ENCODE measurements at places on chromosomes 7 and 10. TPM values are rescaled to one million over a fixed set of nuclear protein-coding genes. Genes with fewer than 3 reads are reported as not detected.

DNA sequence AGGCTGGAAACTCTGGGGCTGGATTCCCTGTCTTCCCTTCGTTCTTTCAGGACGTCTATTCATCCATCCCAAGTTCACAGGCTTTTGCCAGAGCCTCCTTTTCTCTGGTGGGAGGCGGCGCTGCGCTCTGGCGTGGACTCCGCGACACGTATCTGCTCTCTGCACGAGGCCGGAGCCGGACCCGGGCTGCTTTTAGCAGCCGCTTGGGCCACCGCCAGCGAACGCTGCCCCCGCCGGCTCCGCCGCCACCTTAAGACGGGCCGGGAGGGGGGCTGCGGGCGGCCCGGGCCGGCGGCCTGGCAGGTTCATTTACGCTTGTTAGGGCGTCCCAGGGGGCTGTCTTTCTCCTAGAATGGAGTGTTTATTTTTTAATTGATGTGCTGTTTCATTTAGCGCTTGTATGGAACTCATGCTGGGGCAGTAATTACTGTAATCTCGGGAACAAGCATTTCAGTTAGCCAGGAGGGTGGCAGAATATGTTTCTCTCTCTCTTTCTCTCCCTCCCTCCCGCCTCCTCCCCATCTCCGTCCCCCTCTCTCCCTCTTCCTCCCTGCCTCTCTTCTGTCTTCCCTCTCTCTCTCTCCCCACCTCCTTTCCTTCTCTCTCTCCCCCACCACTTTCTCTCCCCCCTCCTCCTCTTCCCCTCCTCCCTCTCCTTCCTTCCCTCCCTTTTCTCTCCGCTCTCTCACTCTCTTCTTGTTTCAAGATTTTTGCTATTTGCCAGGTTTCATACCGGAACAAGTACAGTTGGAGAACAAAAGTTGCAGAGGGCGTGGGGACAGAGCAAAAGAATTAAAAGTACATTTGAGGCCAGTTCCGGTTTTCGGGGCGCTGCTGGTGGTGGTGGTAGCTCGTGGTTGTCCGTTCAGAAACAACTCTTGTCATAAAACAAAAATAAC lies 1.3 kb upstream of the FZD8 start:
- DNase-seq, result no peak

GRCh38 chr10:69515699-69516259 lies 57.4 kb downstream of the NEUROG3 start:
- DNase-seq, result no peak

The LOXL4 gene
- 5.4 TPM for total RNA-seq

The HOGA1 gene
- total RNA-seq, result 10.8 TPM

- no peak for DNase-seq
Measured at GRCh38 chr7:149125189-149125862, 798 bp downstream of the ZNF425 start.

DNA sequence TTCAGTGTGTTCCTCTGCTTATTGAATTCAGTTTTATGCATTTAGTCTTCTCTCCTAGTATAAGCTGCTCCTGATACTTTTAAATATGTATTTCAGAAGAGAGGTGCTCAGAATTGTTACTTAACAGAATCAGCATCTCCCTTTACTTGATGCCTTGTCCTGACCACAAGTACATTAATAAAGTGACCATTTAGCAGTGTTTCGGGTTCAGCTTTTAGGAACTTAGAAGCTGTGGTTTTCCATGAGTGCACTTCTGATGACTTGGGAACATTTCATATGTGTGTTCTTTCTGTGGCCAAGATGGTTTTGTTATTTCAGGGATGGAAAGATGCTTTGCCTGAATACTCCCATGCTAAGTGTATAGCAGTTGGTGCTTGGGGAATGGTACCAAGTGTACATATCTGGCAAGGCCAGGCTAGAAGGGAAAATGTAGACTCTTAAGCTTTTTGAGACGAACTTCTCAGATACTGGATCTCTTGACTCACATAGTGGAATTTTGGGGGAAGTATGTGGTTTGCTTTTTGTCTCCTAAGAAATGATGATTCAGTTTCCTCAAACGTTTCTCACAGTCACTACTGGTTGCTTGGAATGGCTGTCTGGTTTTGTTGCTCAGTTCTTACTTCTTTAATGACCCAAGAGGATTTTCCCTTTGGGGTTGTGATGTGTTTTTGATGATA lies 17.2 kb downstream of the SGPL1 start:
- DNase-seq, result no peak

- DNase-seq, result no peak
Measured at GRCh38 chr7:142603870-142604448, 145.3 kb upstream of the PRSS1 start.

DNA sequence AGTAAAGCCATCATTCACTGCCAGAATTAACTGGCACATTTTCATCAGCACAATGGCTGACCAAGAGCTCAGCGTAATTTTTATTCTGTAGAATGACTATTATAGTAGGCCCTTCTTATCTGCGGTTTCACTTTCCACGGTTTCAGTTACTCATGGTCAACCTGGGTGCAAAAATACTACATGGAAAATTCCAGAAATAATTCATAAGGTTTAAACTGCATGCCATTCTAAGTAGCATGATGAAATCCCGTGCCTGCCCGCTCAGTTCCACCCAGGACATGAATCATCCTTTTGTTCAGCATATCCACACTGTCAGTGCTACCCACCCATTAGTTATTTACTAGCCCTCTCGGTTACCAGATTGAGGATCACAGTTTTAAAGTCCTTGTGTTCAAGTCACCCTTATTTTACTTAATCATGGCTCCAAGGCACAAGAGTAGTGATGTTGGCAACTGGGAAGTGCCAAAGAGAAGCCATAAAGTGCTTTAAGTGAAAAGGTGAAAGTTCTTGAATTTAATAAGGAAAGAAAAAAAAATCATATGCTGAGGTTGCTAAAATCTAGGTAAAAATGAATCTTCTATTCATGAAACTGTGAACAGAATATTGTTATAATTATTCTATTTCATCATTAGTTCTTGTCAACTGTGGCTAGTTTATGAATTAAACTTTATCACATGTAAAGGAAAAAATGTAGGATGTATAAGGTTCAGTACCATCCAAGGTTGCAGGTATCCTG lies 204.9 kb downstream of the DOCK4 start:
- peak; percentile 74 for DNase-seq

DNA sequence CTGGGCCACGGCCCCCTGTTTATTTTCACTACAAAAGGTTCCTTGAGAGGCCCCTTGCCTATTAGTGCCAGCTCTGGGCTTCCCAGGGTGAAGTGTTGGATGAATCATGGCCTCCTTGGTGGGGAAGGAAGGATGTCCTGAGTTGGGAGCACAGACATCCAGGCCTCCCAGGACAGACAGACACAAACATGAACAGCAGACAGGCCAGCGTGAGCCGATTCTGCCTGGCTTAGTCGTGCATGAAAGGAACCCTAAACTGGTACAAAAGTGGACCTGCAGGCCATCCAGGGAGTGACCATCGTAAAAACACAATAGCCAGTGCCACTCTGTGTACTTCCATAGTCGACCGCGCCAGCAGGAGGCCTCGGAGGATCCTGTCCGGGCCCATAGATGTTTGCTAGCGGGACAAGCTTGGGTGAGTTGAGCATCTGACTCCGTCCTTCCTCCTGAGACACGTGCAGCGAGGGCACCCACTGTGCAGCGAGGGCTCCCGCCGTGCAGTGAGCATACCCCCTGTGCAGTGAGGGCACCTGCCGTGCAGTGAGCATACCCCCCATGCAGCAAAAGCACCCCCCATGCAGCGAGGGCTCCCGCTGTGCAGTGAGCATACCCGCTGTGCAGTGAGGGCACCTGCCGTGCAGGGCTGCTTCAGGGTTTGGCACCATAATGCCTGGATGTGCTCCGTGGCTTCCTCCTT lies 51.3 kb upstream of the PRKAR1B start:
- no peak for DNase-seq

GRCh38 chr10:15267496-15267895 lies 99.0 kb upstream of the NMT2 start:
- DNase-seq, result no peak

GRCh38 chr7:90155206-90155605 lies 937 bp downstream of the STEAP1 start:
- DNase-seq, result no peak

The MAGI2 gene
- 0.43 TPM for total RNA-seq

DNA sequence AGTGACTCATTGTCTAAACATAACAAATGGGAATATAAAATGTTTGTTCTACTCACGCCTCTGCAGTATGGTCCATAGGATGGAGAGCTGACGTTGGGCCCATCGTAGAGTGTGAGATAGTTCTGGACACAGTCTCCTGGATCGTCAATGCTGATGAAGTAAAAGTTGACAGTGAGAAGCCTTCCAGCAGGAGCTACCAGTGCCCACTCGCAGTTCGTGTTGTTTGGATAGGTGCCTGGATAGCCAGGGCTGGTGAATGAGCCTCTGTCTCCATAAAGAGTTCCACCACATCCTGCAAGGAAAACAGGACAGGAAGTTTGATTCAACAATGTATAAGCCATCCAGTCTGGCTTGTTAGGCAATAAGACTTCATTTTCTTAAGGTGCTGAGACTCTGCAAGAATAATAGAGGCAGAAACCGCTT lies 79.6 kb downstream of the OR13A1 start:
- no peak for DNase-seq

The KCND2 gene
- total RNA-seq, result 0.07 TPM

- no peak for DNase-seq
Measured at GRCh38 chr7:3277604-3278572, 23.2 kb upstream of the SDK1 start.

DNA sequence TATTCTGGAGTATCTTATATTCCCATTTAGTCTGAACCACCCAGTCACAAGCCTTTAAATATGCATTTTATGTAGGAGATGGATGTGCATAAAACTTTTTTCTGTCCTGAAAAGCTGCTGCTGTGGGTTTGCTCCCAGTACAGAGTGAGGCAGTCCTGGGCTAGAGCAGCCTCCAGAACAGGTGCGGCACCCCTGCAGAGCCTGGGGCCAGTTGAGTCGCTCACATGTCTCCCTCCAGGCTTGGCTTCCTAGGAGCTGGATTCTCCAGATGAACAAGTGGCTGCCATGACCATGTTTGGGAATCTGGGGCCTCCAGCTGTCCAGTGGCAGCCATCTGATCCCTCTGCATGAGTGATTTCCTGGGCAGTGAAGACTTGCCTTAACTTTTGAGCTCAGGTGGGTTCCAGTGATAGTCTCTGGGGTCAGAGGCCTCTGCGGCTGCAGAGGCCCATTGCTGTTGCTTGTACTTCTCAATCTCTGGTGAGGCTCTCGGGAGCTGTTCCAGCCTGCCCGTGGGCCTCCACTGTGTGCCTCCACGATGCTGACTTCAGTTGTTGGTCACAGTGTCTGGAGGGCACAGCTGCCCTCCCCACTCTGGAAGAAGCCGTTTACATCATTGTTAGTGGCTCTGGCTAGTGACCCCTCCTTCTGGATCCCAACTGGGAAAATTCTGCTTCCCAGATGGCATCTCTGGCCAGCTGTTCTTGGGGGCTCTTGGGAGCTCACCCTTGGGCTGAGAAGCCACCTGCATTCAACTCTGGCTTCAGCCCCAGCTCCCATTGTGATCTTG lies 120.4 kb downstream of the EMX2 start:
- DNase-seq, result no peak

The ACBD5 gene
- total RNA-seq, result 19.4 TPM

DNA sequence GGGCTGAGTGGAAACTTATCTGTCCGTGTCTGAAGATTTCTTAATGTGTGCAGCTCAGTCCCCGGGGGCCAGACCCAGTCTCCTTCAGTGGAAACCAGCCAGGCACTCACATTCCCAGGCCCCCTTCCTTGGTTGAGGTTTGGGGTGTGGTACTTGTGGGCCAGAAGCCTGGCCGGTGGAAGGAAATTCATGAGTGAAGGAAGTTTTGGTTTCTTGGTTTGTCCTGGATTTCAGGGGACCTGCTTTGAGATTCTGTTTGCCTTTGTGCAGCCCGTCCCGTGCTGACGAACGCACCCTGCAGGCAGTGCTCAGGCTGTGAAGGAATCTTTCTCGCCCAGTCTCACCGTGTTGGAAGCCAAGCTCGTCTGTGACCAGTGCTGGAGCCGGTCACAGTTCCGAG lies 2.9 kb downstream of the INPP5A start:
- no peak for DNase-seq

GRCh38 chr10:123270806-123271205 lies 116.6 kb downstream of the BUB3 start:
- DNase-seq, result no peak

DNA sequence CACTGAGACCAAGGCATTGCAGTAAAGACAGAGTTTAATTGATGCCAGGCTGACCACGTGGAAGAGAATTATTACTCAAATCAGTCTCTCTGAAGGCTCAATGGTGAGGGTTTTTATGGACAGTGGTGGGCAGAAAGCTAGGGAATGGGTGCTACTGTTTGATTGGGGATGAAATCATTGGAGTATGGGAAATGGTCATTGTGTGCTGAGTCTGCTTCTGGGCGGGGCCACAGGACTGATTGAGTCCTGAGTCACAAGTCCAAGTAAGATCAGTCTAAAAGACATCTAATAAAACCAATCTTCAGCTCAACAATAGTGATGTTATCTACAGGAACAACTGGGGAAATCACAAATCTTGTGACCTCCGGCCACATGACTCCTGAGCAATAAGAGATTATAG lies 868.4 kb downstream of the SORCS3 start:
- no peak for DNase-seq

The WNT16 gene
- not detected for total RNA-seq

DNA sequence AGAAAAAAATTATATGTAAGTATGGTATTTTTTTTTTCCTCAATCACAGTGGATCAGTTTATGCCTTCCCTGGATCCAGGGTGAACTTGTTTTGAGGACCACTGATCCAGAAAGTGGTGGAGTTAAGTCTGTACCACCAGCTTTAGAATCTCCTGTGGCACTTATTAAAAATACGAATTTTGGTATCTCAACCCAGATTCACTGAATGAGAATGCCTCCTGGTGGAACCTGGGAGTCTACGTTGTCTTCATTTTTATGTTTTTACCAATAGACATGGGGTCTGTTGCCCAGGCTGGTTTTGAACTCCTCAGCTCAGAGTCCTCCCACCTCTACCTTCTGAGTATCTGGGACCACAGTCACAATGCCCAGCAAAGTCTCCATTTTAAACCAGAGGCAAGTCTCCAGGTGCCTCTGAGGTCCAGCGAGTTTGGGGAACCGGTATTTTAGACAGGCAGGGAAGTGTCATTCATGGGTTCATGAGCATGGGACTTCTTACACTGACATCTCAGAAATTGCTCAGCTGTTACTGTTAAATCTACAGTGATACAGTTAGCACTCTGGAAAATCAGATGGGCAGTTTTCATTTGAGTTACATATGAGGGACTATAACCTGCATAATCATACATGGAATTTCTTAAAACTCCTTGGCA lies 200.9 kb downstream of the AUTS2 start:
- no peak for DNase-seq

The MYOF gene
- 208 TPM for total RNA-seq

DNA sequence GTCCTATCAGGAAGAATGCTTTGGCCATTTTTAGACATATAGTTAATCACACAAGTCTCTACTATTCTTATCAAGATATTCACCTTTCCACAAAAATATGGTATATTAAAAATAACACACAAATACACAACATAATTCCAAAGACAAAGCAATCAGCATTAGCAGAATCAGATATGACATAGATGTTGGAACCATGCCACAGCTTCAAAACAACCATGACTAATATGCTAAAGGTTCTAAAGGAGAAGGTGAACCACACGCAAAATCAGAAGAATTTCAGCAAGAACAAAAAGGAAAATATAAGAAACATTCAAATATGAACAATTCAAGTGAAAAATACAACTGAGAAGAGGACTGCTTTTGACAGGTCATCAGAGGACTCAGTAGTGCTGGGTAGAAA lies 670.2 kb upstream of the SORCS1 start:
- DNase-seq, result no peak

Data from epithelial cell of proximal tubule (primary cell).